ENCODE measurements at places on chromosomes 2 and 18.

DNA sequence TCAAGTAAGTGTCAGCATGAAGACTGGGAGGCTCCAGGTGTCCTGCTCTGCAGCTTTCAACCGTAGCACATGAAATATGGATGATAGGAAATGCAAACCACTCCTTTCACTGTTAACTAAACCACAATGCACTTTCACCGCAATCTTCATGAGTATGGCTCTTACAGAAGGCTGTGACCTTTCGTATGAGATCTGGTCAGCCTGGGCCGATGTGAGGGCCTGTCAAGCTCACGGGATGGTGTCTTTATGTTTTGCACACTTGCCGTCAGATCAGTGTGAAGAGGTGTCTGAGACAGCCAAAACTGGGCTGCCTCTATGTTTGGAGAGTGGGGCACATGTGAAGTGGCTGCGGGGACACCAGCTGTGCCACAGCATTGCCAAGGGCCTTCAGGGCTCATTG is 62.8 kb upstream of the AFF3 start:
- no peak for DNase-seq

DNA sequence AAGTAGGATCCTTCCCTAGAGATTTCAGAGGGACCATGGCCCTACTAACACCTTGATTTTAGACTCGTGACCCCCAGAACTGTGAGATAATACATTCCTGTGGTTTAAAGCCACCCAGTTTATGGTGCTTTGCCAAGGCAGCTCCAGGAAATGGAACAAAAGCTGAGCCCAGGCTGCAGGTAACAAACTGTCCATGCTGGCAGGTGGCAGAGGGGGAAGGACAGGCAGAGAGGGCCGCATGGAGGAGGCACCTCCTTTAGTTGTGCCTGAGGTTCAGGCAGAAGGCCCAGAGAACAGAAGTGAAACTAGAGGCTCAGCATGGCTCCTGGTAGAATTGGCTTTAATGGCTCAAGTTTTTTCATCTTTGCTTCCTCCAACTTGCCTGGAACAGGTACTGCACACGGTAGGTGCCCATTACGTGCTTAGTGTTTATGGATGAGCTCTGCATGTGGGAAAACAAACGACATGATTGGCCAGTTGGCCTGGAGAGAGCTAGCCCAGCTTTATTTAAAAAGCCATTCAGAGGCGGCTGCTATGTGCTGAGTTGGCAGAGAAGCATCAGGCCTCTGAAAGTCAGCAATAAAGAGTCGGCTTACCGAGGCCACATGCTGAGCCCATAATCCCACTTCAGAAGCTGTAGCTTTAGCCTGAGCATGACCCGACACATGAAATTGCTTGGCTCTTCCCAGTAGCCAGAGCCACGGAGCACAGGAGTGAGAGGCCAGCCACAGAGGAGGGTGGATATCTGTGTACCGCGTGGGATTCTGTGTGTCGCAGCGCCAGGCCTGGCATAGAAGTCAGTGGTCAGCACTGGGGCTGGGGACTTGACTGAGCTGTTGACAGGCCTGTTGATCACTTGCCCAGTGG is 36.5 kb downstream of the HS1BP3 start:
- peak; percentile 50 for DNase-seq

DNA sequence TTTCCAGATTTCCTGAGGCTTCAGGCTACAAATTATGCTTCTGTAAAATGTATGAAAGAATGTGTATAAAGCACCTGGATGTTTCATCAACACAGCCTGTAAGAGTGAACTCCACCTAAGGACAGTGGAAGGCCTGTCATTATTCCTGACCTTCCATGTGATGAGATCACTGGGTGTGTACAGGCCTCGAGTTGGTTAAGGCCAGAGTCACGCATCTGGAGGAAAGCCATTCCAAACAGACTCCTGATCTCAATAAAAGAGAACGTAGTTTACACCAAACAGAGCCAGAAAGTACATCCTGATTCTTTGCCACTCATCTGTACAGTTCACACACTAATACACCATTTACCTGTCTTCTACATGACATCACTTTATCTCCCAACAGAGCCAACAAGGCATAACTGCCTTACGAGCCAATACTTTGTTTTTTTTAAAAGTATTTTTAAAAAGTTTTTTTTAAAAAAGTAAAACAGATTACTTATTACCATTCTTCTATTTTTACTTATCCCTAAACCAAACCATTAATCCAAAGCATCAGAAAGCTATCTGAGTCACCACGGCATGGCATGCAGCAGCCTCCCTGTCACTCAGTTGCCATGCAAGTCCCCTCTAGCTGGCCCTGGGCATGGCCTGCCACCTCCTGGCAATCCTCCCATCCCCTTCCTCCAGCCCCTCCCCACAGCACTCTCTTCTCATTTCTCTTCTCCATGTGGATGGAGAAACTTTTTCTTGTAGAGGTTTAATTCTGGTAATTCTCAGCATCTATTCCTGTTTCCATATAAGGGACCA is 78.8 kb upstream of the TFCP2L1 start:
- DNase-seq: no peak

DNA sequence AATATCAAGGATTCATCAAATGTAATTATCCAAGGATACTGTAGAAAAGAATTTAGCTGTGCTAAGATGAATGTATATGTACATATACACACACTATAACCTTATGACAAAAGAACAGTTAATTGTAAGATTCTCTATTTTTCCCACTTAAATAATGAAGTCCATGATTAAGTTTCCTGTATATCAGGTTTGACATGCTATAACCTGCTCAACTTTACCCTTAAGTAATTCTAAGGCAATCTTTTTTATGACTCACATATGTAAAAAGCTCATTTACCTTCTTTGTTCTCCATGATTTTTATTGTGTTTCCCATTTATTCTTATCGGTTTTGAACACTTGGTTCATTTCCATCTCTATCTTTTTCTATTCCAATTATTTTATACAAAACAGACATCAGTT is 1213.1 kb upstream of the SLC39A10 start:
- no peak for DNase-seq

DNA sequence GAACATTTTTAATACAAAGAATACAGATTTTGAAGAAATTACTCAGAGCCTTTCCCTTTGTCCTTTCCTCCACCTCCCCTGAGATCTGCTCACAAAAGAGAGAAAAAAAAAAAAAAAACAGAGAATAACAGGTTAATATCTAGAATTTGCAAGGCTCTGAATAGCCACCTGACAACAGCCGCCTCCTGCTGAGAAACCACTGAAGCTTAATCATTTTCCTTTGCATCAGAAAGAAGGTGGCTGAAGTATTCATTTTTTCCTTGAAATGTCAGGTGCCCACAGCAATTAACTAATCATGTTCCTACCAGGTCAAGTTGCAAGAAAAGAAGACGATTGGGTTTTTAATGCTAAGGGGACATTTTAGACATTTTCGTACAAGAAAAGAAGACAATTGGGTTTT is 21.2 kb downstream of the CNTNAP5 start:
- DNase-seq: no peak

- DNase-seq: no peak
Measured at GRCh38 chr18:77110400-77110799, 22.2 kb downstream of the MBP start.

- DNase-seq: no peak
Measured at GRCh38 chr18:46332286-46332801, 228.2 kb downstream of the HAUS1 start.

- no peak for DNase-seq
Measured at GRCh38 chr2:109368798-109369197, 239.8 kb downstream of the SH3RF3 start.

- DNase-seq: no peak
Measured at GRCh38 chr2:85748985-85749875, 4.6 kb upstream of the ATOH8 start.

GRCh38 chr18:21894619-21895367 is 154.2 kb downstream of the MIB1 start:
- no peak for DNase-seq

DNA sequence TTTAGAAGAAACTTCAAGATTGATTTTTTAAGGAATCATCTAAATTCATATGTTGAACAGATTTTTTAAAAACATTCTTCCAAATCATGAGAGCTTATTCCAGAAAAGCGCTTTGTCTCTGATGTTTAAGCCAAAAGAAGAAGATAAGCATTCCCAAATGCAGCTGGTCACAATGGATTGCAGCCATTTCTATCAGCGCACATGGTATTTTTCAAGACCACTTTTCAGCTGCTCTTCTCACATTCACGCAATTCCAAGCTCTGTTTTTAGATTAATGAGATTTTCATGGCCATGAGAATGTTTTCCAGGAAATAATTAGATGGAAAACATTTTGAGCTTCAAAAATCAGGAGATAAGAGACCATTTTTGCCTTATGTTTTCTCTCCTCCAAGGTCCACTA is 8.7 kb downstream of the OSBPL1A start:
- DNase-seq: no peak

- no peak for DNase-seq
Measured at GRCh38 chr2:103809941-103810441, 1043.9 kb upstream of the POU3F3 start.

DNA sequence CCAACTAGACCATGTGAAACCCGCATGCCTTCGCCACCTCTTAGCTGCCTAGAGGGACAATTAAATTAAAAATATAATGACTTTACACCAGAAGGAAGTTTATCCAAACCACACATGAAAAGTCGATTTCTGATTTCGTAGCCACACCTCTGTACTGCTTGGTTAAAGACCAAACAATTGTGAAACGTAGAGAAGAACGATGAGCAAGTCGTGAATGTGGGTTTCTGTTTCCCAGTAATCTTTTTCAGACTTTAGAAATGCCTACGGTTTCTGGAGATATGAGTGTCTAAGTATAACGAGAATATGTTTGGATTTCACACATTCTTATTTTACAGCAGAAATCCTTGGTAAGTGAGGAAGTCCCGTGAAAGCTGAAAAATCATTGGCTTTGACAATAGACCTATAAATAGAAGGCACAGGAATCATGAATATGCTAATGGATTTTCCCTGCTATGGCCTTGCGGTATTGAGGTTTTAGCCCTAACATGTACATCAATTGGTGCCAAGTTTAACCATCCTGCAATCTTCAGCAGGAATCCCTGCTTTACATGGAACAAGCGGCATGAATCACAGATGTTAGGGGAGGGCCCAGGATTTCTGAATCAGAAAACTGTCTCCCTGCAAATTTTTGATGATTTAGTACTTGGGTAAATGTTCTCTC is 105.6 kb downstream of the TTC32 start:
- no peak for DNase-seq

DNA sequence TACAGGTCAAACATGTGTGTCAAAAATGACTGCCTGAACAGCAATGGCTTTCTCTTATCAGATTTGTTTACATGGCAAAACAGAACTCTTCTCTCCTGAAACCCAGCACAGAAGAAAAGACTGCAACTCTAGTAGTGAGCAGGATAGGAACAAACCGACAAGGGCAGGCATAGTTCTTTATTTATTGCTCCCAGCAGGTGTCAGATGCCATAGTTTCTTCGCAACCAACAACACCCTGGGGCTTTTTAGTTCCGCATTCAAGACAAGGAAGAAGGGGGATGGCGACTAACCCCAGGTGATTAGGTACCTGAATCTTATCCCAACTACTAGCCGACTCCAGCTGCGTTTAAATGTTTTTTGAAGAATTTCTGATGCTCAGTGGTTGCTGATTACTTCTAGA is 367.5 kb upstream of the FIGN start:
- no peak for DNase-seq

DNA sequence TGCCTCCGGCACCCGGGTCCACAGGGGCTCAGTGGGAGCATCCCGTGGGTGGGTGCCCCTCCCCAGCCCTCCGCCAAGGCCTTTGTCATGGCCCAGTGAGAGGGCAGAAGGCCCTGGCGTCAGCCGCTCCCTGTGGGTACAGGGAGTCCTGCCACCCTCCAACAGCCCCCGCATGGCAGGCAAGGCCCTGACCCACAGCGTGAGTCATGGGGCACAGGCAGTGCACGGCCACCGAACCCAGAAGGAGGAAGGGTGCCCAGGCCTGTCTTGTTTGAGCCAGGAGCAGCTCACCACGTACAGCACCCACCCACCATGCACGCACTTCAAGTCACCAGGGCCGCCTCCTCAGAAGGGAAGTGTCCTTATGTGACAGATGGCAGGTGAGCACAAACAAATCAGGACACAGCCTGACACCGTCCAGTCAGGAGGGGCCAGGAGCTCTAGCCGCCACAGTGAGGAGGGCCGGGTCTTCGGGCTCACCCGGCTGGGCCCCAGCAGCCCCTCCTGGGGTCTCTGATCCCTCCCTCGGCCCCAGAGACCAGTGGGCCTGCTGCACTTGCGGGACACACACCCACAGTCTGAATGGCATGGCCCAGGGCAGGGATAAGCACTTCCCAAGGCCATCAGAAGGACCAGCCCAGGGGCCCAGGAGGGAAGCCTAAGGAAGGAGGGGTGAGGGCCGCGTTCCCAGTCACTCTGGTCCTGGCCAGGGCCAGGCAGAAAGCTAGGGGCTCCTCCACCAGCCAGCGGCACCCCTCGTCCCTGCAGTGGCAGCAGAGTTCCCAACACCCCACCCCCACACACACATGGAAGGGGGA is 25.8 kb downstream of the BIN1 start:
- no peak for DNase-seq

GRCh38 chr2:43419876-43420275 is 176.0 kb downstream of the THADA start:
- DNase-seq: no peak

GRCh38 chr2:70461414-70461813 is 92.2 kb downstream of the TGFA start:
- DNase-seq: no peak

DNA sequence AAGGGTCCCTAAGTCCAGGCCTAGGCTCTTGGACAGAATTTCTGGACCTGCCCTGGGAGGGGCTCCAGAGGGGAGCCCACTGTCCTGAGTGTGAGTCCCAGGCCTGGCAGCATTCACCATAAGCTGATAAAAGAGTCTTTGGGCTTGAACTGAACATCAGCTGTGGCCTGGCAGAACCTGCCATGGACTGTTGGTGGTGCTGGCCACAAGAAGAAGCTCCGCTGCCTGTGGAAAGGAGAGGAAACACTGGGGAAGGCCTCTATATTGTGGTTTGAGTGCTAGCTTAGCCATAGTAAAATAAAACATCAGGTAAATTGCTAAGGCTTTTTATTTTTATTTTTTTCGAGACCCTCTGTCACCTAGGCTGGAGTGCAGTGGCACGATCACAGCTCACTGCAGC is 20.9 kb upstream of the BAZ2B start:
- DNase-seq: no peak

- DNase-seq: peak; percentile 56
Measured at GRCh38 chr18:3245853-3246634, 1.6 kb upstream of the MYL12A start.

DNA sequence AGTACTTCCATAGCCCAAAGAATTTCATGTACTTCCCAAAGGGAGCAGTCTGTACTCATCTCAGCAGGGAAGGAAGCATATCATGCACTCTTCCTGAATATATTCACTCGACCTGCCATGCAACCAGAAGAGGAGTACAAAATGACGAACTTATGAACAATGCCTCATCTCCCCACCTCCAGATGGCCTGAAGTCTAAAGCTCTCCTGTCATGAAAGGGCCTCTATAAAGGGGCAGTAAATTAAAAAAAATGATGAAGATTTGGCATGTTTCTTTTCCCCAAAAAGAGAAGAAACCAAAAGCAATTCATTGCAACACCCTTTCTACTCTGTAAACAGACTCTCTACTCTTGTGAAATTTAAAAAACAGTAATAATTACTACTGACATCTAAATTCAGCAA is 1601.1 kb downstream of the LRP1B start:
- DNase-seq: no peak

GRCh38 chr2:229914171-229914570 is 7.6 kb downstream of the TRIP12 start:
- no peak for DNase-seq

Data from NCI-H1092 (cell line).